ENCODE measurements at places on chromosomes 5 and 9. TPM values are rescaled to one million over a fixed set of nuclear protein-coding genes. Genes with fewer than 3 reads are reported as not detected.

- no peaks in the 10 kb centered on the region for H3K27me3 ChIP-seq
- H3K4me1 ChIP-seq = no peaks in the 10 kb centered on the region
- H3K4me3 ChIP-seq = no peak overlapping the region
These were observed 412.0 kb downstream of the ACTL7B start for GRCh38 chr9:108443741-108444140.

DNA sequence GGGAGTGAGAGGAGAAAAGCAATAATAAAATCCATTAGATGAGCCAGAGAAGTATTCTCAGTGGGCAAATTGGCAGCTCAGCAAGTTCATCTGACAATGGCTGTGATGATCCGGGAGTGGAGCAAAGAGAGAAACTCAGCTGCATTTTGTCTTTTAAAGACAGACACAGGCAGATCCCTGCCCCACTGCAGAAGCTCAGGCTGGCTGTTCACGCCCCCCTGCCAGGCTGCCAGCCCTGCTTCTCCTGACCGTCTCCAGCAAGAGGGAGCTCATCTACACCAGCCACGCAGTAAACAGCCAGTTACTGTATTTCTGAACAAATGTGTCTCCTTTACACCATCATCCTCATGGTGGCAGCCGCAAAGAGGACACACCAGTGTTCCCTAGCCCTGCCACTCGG lies 114.3 kb upstream of the SARDH start:
- H3K4me1 ChIP-seq = no peaks in the 10 kb centered on the region
- no peak overlapping the region for H3K4me3 ChIP-seq
- H3K27me3 ChIP-seq = no peaks in the 10 kb centered on the region
- no peaks in the 10 kb centered on the region for H3K36me3 ChIP-seq

DNA sequence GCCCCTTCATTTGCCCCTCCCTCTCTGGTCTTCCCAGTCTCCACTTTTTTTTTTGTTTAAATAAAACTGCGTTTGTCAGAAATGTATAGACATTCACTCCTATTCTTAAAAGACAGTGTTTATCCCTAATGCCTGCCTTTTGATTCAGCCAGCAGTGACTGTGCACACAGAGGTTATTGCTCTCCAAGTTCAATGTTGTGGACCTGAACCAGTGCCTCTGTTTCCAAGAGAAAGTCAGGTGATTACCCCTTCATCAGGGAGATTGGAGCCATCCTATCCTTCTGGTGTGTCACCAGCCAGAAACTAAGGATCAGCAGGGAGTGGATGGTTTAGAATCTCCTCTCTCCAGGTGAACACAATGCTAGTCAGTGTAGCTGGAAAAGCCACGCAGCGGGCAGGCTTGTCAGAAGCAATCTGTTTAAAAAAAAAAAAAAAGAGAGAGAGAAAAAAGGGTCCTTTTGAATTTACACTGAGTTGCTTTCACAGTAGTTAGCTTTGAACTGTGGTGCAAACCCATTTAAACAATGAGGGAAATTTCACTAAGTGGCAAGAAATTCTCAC lies 167.5 kb upstream of the DMRT1 start:
- H3K27me3 ChIP-seq = peaks cover 12% of the 10 kb centered on the region
- H3K27ac ChIP-seq = no peak overlapping the region
- no peak for DNase-seq
- no peak overlapping the region for H3K4me3 ChIP-seq
- peaks cover 15% of the 10 kb centered on the region for H3K4me1 ChIP-seq

ADGRD2 gene
- not detected for total RNA-seq

GDNF gene
- total RNA-seq = 0.60 TPM

ZNF462 gene
- 0.09 TPM for total RNA-seq

Measured in activated T-helper 2 cell treated with anti-CD3 and anti-CD28 coated beads, Interferon-gamma antibody, Interleukin-2, Interleukin-4, amounts not matched to agents 10 μg/mL and 5 μg/mL and 100 μg/mL, durations not matched to agents 14 hours and 24 hours and 36 hours (primary cell).